ENCODE measurements at places on chromosomes 5 and 9.

DNA sequence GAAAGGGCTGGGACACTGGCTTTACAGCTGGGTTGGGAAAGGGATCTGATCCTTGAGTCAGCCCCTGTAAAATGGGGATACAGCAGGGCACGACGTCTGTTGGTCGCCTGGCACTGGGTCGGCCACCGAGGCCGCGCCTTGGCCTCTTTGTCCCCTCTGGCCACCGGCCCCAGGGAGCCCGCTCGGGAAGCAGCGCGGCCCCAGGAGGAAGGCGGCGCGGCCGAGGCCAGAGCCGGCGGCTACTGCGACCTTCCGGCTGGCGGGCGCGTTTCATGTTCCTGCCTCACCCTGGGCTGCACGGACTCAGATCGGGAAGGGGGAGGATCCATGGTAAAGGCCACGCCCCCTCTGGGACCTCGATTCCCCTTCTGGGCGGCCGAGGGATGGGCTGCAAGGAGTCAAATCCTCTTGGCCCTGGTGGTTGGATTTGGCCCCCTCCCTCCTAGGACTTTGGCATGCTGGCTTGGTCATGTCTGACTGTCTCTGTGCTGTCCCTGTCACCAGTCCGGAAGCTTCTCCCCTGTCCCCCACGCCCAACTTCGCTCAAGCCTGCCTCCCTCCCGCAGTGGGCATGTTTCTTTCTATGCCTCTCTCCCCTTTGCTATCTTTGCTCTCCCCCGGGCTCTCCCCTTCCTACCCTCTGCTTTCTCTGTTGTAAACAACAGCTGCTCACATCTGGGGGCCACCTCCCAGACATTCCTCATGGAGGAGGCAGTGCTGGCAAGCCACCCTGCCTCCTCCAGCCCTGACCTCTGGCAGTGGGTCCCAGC lies 25.8 kb downstream of the FPGS start:
- DNase-seq: no peak

GRCh38 chr5:40879163-40879942 lies 29.9 kb upstream of the C7 start:
- peak; percentile 26 for DNase-seq

- no peak for DNase-seq
These were observed 61.1 kb downstream of the TARS1 start for GRCh38 chr5:33501899-33502298.

GRCh38 chr9:115137526-115137925 lies 19.6 kb upstream of the TNC start:
- DNase-seq: no peak

All from CD8-positive, alpha-beta T cell (primary cell).